ENCODE measurements at places on chromosomes 4 and X.

DNA sequence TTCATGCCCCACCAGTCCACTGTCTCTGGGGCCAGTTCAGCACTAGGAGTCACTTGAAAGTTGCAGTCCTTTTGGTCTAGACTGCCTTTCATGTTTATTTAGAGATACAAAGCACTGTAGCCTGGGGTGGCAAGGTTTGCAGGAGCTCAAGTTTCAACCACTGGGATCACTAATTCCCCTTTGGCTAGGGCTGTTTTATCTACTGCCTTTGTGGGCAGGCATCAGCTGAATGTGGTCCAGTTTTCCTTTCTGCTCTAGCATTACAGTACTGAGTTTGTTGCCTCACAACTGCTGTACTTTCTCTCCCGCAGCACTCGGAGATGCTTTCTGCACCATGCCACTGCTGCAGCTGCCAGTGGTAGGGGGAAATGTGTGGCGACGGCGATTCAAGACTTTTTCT lies 222.3 kb upstream of the HDX start:
- no peak for DNase-seq

DNA sequence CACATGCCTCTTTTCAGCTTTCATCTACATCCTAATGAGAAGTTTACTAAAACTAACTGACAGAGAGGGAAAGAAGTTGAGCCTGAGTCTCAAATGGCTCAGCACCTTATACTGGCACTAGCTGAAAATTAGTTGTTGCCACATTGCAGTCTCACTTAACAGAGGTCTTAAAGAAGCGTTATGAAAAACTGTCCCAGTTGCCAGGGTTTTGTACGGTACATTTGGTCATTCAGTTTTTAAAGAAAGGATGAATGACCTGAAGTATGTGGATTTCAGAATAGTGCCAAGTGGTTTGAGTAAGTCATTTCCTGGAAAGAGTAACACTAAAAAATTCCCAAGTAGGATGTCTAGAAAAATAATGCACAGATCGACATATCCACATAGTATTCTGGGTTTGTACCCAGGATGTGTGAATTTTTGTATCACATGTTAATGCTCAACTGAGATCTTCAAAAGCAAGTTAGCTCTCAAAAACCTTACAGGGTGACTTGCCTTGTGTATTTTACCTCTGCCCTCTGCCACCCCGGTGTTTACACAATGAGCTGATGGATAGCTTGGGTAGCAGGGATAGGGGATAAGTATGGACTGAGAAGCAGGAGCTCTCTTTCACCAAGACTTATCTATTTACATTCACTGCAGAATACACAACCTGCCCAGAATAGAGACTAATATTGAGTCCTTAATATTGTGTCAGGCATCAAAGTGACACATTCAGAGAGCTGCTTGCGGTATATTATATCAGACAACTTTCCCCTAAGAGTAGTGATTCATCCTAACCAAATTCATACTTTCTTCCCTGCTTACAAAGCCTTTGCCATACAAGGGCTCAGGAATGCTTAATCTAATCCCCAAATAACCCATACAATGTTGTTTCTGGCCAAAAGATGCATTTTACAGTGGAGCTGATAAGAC lies 1075.7 kb upstream of the PABPC4L start:
- DNase-seq = no peak

- DNase-seq = no peak
Measured at GRCh38 chrX:112510629-112511028, 169.1 kb downstream of the LHFPL1 start.

DNA sequence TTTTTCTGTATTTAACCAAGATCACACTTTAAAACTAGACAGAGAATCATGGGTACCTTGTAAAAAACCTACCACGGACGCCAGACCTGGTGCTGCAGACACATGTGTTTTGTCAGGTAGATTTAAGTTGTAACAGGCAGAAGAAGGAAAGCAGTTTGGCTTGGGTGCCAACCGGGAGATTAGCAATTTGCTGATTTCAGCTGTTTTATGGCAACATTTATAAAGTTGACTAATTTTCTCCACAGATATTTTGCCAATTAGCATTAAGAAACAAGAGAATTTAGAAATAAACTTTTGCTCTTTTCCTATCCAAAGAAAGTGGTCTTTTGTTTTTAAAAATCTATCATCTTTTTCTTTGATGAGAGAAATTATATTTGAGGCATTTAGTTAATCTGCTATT lies 76.3 kb upstream of the STOX2 start:
- no peak for DNase-seq

- no peak for DNase-seq
Measured at GRCh38 chr4:115292320-115293092, 179.1 kb upstream of the NDST4 start.

DNA sequence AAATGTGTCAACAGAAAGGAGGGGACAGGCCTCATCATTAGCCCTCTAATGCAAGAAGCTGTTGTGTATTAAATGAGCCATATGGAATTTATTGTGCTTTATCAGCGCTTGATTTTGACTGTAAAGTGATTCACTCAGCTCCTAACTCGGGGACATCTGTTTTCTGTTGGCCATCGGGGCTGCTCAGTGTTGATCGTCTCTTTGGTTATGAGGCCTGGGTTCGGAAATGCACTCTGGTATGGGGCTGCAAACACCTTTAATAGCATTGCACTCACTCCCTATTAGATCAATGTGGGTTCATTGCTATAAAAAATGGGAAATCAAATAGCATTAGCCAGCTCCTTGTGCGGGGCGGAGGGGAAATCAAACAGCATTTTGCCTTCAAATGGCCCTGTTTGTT lies 6.4 kb downstream of the ARX start:
- no peak for DNase-seq

DNA sequence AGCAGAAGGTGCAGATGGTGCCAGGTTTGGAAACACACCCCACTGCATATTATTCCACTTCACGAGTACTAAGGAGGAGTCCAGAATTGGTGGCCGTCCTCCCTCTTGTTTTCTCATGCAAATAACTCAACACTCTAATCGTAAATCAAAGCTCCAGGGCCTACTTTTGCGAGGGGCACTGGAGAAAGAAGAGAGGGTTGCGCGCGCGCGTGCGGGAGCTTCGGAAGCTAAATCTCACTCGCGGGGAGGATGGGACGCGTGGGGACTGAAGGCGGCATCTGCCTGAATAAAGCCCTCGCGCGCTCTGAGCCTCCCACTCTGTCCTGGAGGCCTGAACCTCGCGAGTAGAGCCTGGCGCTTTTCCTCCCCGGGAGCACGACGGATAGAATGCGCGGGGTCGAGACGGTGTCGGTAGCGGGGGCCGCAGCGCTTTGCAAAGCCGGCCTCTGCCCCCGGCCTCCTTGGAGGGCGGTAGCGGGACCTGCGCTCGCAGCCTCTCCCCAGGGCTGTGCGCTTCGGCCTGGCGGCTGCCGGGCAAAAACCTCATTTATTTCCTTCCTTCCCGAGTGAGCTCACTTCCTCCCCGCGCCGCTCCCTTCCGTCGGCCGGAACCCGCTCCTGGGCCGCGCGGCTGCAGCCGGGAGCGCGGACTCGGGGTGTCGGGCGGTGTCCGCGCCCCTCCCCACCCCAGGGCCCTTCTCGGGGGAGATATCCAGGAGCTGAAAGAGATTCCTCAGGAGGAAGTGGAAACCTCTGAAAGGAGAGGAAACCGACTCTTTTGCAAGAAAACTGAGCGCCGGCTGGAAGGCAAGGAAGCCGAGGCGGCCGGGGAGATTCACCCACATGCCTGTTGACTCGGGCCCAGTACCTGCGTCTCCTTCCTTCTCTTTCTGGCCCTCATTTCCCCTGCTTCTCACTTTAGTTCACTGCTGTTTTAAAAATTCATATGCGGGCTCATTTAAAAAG lies 20.7 kb downstream of the HAND2 start:
- peak; percentile 63 for DNase-seq

- no peak for DNase-seq
Measured at GRCh38 chrX:143435916-143436315, 81.4 kb downstream of the SPANXN3 start.

All from fibroblast of mammary gland (primary cell).